ENCODE measurements at places on chromosomes 1 and 21. TPM values are rescaled to one million over a fixed set of nuclear protein-coding genes. Genes with fewer than 3 reads are reported as not detected.
A peak's percentile ranks its signal among the peaks of the same experiment; 100 is the strongest.

Gene C4BPA
- total RNA-seq, result 0.45 TPM

Gene CD52
- total RNA-seq, result 6.2 TPM

Gene OR2L8
- total RNA-seq, result not detected

Gene AQP10
- not detected for total RNA-seq

DNA sequence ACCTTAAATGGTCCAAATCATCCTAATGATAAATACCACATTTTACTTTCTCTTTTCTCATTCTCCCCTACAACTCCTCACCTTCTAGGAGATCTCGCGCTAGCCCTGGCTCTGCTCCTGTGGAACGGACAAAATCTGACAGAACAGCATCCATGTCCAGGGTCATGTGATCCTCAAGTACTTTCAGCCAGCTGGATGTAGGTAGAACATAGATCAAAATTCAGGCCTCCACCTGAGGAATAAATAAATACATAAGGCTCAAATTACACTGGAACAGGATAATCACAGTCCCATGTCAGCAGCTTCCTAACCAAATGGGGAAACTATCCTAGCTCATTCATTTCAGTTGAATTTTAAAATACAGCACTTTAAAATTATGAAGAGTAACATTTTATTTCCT lies 33.2 kb downstream of the OTUD7B start:
- H3K4me3 ChIP-seq, result no peak overlapping the region
- H3K27ac ChIP-seq, result no peak overlapping the region
- no peaks in the 10 kb centered on the region for H3K4me1 ChIP-seq

- H3K27me3 ChIP-seq, result no peaks in the 10 kb centered on the region
- no peak overlapping the region for H3K4me3 ChIP-seq
- H3K4me1 ChIP-seq, result peaks cover 11% of the 10 kb centered on the region
- H3K27ac ChIP-seq, result no peak overlapping the region
- DNase-seq, result no peak
- no peaks in the 10 kb centered on the region for H3K36me3 ChIP-seq
Observed at GRCh38 chr1:2393471-2393877, 1.8 kb downstream of the RER1 start.

- DNase-seq, result peak; percentile 19
- peaks cover 6% of the 10 kb centered on the region for H3K4me1 ChIP-seq
- H3K4me3 ChIP-seq, result no peak overlapping the region
- no peaks in the 10 kb centered on the region for H3K27me3 ChIP-seq
- no peak overlapping the region for H3K27ac ChIP-seq
Observed at GRCh38 chr1:226629896-226630550, 81.5 kb downstream of the STUM start.

- H3K4me3 ChIP-seq, result no peak overlapping the region
- no peak for DNase-seq
- H3K27ac ChIP-seq, result no peak overlapping the region
Observed at GRCh38 chr1:172117800-172118199, 276.5 kb downstream of the DNM3 start.

DNA sequence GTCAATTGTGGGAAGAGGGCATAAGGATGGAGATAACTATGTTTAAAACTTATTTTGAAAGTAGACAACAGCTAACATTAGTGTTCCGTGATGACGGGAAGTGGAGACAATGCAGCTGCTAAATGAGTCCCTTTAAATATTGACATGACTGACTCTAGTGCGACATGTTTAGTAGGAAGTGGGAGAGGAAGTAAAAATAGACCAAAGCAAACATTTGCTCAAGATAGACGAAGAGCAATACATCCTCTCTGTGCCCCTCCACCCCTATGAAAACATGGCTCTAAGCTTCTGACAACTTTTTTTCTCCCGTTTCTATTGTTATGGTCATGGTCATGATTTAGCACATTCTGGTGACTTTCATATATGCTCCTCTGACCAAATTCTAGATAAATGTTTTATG lies 60.0 kb upstream of the HMCN1 start:
- no peaks in the 10 kb centered on the region for H3K27me3 ChIP-seq
- H3K27ac ChIP-seq, result no peak overlapping the region
- no peaks in the 10 kb centered on the region for H3K4me1 ChIP-seq

DNA sequence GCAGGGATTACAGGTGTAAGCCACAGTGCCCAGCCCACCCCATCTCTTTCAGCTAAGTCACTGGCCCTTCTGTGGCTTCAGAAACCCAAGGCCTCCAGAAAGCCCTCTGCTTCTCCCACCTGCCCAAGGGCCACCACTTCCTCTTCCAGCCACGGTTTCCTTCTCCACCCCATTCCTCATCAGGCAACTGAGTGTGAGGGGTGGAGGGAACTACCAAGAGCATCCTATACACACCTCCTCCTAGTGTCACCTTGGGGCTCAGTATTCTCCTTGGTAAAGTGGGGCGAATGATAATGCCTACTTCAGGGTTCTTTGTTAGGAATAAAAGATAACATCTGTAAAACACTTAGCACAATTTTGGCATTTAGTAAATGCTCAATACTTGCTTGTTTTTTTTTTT lies 30.0 kb downstream of the KNCN start:
- H3K4me1 ChIP-seq, result no peaks in the 10 kb centered on the region
- H3K36me3 ChIP-seq, result no peaks in the 10 kb centered on the region
- no peak overlapping the region for H3K27ac ChIP-seq
- no peaks in the 10 kb centered on the region for H3K27me3 ChIP-seq
- DNase-seq, result no peak
- no peak overlapping the region for H3K4me3 ChIP-seq

DNA sequence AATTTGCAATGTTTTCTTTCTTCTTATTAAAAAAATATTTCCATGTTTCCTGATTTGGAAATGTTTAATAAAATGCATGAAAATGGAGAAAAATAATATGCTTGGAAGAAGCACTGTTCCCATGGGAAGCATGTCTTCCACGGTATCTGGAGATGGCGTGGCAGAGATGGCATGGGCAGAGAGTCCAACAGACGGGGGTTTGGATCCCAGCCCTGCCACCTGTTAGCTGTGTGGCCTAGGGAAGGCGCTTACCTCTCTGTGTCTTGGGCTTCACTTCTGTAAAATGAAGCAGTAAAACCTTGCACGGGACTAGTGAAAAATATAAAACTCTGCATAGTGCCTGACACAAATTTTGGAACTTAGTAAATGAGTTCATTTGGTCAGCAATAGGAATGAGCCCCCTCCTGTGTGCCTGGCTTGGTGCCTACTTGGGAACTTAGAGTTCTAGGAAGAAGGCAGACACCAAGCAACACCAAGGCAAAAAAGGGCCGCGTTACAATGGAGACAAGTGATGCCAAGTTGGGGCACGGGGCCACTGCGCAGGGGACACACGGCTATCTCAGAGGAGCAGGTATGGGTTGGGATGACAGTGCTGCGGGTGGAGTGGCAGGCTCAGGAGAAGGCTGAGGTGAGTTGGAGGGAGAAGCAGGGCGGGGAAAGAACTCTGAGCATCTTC lies 124.2 kb downstream of the KCNN3 start:
- H3K36me3 ChIP-seq, result no peaks in the 10 kb centered on the region
- H3K4me1 ChIP-seq, result peaks cover 3% of the 10 kb centered on the region
- H3K27ac ChIP-seq, result no peak overlapping the region
- no peak for DNase-seq
- H3K27me3 ChIP-seq, result no peaks in the 10 kb centered on the region

DNA sequence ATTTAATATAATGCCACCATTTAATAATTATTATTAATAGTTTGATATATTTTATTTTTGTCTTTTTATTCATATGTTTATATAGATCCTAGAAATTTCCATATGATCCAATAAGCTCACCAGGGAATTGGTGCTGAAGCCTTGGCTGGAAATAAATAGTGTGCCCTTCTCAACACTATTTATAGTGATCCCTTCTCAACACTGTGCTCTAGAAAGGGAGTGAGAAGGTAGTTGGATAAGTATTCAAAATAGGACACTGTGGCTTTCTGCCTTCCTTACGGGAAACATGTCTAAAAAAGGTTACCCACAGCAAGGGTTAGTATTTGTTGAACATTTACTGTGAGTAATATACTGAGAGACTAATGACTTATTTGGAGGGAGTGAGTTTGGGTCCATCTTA lies 496.1 kb downstream of the NEGR1 start:
- no peaks in the 10 kb centered on the region for H3K27me3 ChIP-seq
- no peak overlapping the region for H3K27ac ChIP-seq
- H3K4me3 ChIP-seq, result no peak overlapping the region
- no peaks in the 10 kb centered on the region for H3K36me3 ChIP-seq
- H3K4me1 ChIP-seq, result no peaks in the 10 kb centered on the region
- no peak for DNase-seq

- H3K4me1 ChIP-seq, result no peaks in the 10 kb centered on the region
- H3K4me3 ChIP-seq, result no peak overlapping the region
- H3K36me3 ChIP-seq, result no peaks in the 10 kb centered on the region
Observed at GRCh38 chr21:15929536-15929935, 199.8 kb downstream of the USP25 start.

DNA sequence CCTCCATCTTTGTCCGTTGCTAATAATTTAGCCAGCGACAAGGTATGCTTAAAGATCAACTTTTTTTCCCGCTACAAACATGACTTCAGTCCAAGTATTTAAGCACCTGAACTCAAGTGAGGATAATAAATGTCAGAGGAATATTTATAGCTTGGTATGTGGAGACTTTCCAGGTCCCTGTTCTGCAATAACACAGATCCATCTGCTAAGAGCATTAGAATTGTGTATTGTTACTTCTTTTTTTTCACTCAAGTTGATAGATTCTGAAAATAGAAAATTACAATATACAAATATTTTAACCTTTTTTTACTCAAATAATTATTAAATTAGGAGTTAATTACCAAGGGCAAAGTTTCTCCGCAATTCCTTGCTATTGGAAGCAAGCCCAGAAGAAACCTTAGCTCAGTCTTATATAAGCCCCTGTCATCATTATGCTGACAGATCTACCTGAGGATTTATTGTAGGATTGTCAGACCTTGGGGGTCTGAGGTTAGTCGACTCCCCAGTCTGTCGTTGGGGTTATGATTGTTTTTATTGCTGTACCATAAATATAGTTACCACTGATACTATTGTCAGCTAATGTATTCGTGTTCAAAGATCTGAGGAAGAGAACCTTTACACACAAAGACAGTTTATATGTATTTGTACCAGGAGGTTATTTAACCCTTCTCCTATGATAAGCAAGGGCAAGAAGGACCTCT lies 337.9 kb downstream of the TBX15 start:
- H3K4me1 ChIP-seq, result no peaks in the 10 kb centered on the region
- no peak overlapping the region for H3K4me3 ChIP-seq
- no peaks in the 10 kb centered on the region for H3K27me3 ChIP-seq

GRCh38 chr1:47587891-47588582 lies 150.2 kb downstream of the FOXD2 start:
- no peak for DNase-seq
- no peaks in the 10 kb centered on the region for H3K36me3 ChIP-seq
- H3K27ac ChIP-seq, result no peak overlapping the region
- H3K27me3 ChIP-seq, result no peaks in the 10 kb centered on the region
- no peak overlapping the region for H3K4me3 ChIP-seq

Data from ovary (tissue), 10 donors.